ENCODE measurements at places on chromosomes 2 and 18.

GRCh38 chr2:26904839-26905238 lies 56.9 kb downstream of the DPYSL5 start:
- DNase-seq: no peak

- DNase-seq: no peak
These were observed 603.4 kb downstream of the DSC3 start for GRCh38 chr18:30439174-30439573.

DNA sequence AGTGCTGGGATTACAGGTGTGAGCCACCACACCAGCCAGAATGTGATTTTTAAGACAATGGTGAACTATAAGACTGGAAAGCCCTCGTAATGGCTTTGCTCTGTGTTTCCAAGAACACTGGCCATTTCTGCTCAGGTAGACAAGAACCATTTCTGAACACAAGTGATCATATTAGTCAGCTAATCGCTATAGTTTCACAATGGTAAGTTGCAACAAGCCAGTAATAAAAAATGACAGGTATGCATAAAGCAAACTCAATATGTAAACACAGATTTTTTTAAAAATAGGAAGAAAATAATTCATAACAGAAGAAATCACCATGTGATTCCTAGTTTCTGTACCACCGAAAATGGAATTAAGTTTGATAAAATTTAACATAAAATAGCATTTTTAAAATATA lies 166.5 kb downstream of the THADA start:
- no peak for DNase-seq

GRCh38 chr2:71692621-71693277 lies 239.4 kb downstream of the DYSF start:
- DNase-seq: no peak

GRCh38 chr2:202269585-202269984 lies 4.0 kb downstream of the NOP58 start:
- no peak for DNase-seq

DNA sequence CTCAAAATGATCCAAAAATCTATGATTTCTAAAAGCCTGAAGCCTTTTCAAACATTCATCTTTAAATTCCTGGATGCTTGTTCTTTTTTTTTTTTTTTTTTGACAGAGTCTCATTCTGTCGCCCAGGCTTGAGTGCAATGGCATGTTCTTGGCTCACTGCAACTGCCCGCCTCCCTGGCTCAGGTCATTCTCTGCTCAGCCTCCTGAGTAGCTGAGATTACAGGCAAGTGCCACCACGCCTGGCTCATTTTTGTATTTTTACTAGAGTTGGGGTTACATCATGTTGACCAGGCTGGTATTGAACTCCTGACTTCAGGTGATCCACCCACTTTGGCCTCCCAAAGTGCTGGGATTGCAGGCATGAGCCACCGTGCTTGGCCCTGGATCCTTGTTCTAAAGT lies 649.5 kb downstream of the XIRP2 start:
- DNase-seq: no peak

GRCh38 chr18:3321133-3321812 lies 59.3 kb downstream of the MYL12B start:
- DNase-seq: no peak

- no peak for DNase-seq
These were observed 8.4 kb downstream of the COL6A3 start for GRCh38 chr2:237405605-237406004.

DNA sequence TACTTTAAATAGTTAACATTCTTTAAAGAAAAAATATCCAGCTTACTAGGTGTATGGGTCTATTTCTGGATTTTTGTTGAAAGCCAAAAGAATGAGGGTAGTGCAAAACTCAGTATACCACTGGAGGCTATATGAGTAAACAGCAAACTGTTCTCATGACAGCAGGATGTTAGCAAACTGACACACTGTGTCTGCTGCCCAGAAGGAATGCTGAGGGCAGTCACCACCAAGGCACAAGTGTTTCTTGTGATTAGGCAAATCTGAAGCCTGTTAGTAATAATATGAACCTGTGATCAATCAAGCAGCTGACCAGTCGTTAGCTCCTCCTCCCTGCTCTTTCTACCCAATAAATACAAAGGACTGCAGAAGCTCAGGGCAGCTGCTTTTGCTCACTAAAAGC lies 50.5 kb upstream of the SULT1C3 start:
- DNase-seq: no peak

- DNase-seq: no peak
These were observed 81.7 kb downstream of the ARHGEF33 start for GRCh38 chr2:38971377-38971776.

- no peak for DNase-seq
These were observed 157.3 kb upstream of the APCDD1 start for GRCh38 chr18:10297086-10297485.

DNA sequence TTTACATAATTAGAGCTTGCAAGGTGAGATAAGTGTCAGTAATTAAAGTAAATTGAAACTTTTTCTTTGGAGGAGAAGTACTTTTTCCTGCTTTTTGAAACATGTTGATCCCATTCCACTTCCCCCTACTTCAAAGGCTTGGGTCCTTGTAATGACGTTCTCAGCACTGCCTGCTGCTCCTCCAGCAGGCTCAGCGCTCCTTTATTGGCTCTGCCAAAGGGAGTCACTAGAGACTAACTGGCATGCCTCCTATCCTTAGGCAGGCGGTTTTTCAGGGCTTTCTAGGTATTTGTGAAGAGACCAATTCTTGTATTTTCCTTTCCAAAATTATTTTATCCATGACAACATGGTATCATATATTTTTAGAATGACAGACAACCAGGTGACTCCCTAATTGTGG lies 43.9 kb upstream of the ACADL start:
- DNase-seq: no peak

- DNase-seq: no peak
These were observed 110.8 kb upstream of the OTOS start for GRCh38 chr2:240250985-240251847.

GRCh38 chr2:171798156-171798820 lies 95.8 kb downstream of the SLC25A12 start:
- DNase-seq: no peak

- DNase-seq: no peak
These were observed 864 bp upstream of the MYL12A start for GRCh38 chr18:3246635-3247239.

DNA sequence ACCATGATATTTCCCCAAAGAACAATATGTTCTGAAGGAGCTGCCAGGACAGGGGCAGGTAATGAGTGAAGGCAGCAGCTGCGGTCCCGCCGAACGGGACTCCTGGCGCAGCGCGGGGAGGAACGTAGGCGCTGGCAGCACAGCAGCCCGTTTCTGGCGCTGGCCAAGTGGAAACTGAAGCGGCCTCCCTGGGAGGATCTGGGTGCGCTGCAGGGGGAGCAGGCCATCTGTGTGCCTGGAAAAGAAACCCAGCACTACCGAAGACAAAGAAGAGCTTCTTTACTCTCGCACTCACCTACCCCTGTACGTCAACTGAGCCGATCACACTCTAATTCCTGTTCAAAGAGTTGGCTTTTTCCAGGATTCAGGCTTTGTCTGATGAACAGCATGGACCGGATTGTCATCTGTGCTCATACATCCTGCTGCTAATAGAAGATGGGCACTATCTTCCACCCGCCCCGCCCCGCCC lies 11.8 kb downstream of the G6PC2 start:
- no peak for DNase-seq

- DNase-seq: no peak
These were observed 60.2 kb downstream of the CAVIN2 start for GRCh38 chr2:191786694-191787093.

DNA sequence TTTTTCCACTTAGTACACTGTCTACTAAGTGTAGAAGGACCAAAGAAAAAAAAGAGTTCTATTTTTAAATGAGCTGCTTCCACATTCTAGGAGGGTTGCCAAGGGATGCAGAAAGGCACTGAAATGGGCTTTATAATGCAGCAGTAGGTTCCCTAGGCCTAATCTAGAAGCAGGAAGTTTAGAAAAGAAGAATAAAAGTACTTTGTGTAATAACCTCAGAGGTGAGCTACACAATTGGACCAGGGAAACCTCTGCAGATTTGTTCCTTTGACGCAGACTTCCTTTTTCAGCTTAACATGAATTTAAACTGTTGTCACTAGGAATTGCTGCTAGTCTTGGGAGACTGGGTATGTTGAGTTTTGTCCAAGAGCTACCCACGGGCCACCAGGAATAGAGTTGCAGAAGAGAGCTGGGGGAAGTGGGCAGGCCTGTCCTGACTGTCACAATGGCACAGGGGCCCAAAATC lies 34.6 kb upstream of the RAB1A start:
- no peak for DNase-seq

DNA sequence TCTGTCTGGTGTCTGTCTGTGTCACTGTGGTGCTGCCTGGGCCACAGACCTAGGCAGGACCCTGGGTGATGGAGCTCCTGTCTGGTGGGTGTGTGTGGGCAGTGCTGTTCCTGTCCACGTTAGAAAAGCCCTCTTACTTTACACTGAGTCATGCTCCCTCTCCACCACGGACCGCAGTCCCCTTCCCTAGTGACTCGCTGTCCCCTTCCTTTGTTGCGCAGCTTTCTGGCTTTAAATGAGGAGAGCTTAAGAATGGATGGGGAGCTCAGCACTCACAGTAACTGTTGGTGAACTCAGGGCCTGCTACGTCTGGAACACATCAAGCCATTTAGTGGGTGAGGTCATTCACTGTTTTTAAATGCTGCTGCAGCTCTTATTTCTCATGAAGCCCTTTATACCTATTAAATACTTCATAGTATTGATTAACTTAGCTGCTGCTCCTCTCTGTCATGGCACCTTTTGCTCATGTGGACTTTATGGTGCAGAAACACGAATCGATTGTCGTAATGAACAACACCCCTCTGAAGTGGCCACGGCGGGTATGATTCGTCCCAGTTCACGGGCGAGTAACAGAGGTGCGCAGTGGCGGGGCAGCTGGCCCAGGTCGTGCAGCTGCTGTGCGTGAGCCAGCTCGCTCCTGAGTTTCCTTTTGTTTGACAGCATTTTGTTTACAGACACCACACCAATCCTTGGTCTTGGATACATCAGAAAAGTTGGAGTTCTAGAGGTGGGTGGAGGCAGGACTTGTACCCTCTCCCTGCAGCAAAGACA lies 100.4 kb downstream of the LDLRAD4 start:
- no peak for DNase-seq

GRCh38 chr18:32956591-32957315 lies 183.9 kb upstream of the KLHL14 start:
- no peak for DNase-seq

GRCh38 chr2:85709401-85709811 lies 15.2 kb downstream of the GNLY start:
- no peak for DNase-seq

DNA sequence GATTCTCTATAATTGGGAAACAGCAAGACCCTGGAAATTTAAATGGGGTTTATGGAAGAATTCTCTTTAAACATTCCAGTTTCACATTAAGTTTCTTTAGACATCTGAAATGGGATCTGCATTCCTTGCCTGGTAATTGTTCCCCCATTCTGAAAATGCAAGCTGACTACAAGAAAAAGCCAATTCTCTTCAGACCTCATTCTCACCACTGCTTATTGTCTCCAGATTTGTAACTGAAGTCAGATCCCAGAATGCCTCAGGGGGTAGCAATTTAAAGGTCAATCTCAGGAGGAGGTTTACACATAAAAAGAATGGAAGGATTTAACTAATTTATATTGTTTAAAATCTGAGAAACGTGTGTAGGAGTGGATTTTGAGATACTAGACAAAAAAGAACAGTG lies 41.2 kb downstream of the COL3A1 start:
- no peak for DNase-seq

GRCh38 chr2:45156605-45157004 lies 147.4 kb upstream of the SIX2 start:
- no peak for DNase-seq

Data from cerebellar nuclear complex (tissue), 1 donor.